ENCODE measurements at places on chromosomes 4 and X.
A peak's percentile ranks its signal among the peaks of the same experiment; 100 is the strongest.

- H3K27me3 ChIP-seq: peaks cover 24% of the 10 kb centered on the region
- H3K27ac ChIP-seq: no peak overlapping the region
- H3K4me3 ChIP-seq: no peak overlapping the region
- DNase-seq: no peak
- H3K36me3 ChIP-seq: no peaks in the 10 kb centered on the region
Measured at GRCh38 chr4:121376556-121376955, 4.3 kb downstream of the QRFPR start.

GRCh38 chr4:82594456-82594855, 32.7 kb upstream of the TMEM150C start:
- H3K4me3 ChIP-seq: no peak overlapping the region
- no peaks in the 10 kb centered on the region for H3K27me3 ChIP-seq
- no peak overlapping the region for H3K27ac ChIP-seq

GRCh38 chrX:6674734-6675133, 139.8 kb upstream of the VCX3A start:
- no peaks in the 10 kb centered on the region for H3K27me3 ChIP-seq
- no peak overlapping the region for H3K4me3 ChIP-seq
- H3K27ac ChIP-seq: no peak overlapping the region
- H3K36me3 ChIP-seq: no peaks in the 10 kb centered on the region
- no peak for DNase-seq

DNA sequence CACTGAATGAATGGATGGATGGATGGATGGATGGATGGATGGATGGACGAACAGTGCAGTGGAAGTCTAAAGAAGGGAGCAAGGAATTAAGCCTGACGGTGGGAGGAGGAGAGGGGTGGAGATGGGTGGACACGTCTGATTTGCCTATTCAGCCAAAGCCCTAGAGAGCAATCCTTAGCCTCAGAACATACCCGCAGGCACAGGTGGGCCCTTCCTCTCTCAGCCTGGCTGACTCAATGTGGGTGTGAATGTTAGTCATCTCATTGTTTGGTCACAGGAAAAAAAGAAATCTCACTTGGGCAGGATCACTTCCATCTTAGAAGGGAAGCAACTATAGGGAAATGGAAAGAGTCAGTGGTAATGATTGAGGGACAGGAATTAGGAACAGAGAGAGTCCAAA, 165.9 kb downstream of the PJA1 start:
- H3K36me3 ChIP-seq: no peaks in the 10 kb centered on the region
- H3K4me3 ChIP-seq: no peak overlapping the region
- no peak overlapping the region for H3K27ac ChIP-seq
- H3K27me3 ChIP-seq: peaks cover 71% of the 10 kb centered on the region
- no peak for DNase-seq

GRCh38 chrX:136162827-136163570, 15.7 kb downstream of the FHL1 start:
- H3K36me3 ChIP-seq: no peaks in the 10 kb centered on the region
- no peak overlapping the region for H3K27ac ChIP-seq
- peaks cover 2% of the 10 kb centered on the region for H3K4me1 ChIP-seq
- no peak for DNase-seq
- H3K27me3 ChIP-seq: peaks cover 26% of the 10 kb centered on the region
- no peak overlapping the region for H3K4me3 ChIP-seq

DNA sequence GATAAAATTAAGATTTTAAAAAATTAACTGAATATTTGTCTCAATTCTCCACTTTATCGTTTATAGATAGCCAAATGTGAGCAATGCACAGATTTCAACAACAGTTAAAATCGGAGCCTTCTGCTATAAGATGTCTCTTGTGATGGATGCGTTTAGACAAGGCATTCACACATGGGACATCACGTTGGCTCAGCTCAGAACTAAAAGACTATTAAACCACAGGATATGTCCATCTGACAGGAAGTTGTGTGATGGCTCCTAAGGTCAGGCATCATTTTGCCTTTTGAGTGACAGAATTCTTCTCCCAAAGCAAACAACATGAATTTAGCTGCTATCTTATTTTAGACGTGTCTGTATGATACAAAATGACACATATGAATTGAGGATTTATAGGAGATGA, 17.3 kb upstream of the VCX3B start:
- no peaks in the 10 kb centered on the region for H3K27me3 ChIP-seq
- no peaks in the 10 kb centered on the region for H3K4me1 ChIP-seq
- H3K27ac ChIP-seq: no peak overlapping the region
- no peaks in the 10 kb centered on the region for H3K36me3 ChIP-seq
- DNase-seq: no peak

GRCh38 chrX:136656361-136656964, 8.5 kb downstream of the CD40LG start:
- H3K4me3 ChIP-seq: no peak overlapping the region
- peaks cover 9% of the 10 kb centered on the region for H3K27me3 ChIP-seq
- no peaks in the 10 kb centered on the region for H3K36me3 ChIP-seq
- no peak overlapping the region for H3K27ac ChIP-seq
- DNase-seq: no peak

- H3K4me3 ChIP-seq: no peak overlapping the region
- H3K27me3 ChIP-seq: no peaks in the 10 kb centered on the region
- no peak for DNase-seq
- no peaks in the 10 kb centered on the region for H3K36me3 ChIP-seq
- H3K27ac ChIP-seq: no peak overlapping the region
- no peaks in the 10 kb centered on the region for H3K4me1 ChIP-seq
Measured at GRCh38 chrX:11558972-11559371, 106.7 kb downstream of the ARHGAP6 start.

GRCh38 chr4:12411072-12411471, 982.4 kb upstream of the HS3ST1 start:
- DNase-seq: no peak
- H3K36me3 ChIP-seq: no peaks in the 10 kb centered on the region
- no peak overlapping the region for H3K4me3 ChIP-seq
- H3K27me3 ChIP-seq: no peaks in the 10 kb centered on the region
- H3K27ac ChIP-seq: no peak overlapping the region

- no peak overlapping the region for H3K4me3 ChIP-seq
- H3K27ac ChIP-seq: no peak overlapping the region
- no peaks in the 10 kb centered on the region for H3K4me1 ChIP-seq
- H3K27me3 ChIP-seq: no peaks in the 10 kb centered on the region
- no peak for DNase-seq
Measured at GRCh38 chr4:37719021-37719420, 32.8 kb upstream of the RELL1 start.

DNA sequence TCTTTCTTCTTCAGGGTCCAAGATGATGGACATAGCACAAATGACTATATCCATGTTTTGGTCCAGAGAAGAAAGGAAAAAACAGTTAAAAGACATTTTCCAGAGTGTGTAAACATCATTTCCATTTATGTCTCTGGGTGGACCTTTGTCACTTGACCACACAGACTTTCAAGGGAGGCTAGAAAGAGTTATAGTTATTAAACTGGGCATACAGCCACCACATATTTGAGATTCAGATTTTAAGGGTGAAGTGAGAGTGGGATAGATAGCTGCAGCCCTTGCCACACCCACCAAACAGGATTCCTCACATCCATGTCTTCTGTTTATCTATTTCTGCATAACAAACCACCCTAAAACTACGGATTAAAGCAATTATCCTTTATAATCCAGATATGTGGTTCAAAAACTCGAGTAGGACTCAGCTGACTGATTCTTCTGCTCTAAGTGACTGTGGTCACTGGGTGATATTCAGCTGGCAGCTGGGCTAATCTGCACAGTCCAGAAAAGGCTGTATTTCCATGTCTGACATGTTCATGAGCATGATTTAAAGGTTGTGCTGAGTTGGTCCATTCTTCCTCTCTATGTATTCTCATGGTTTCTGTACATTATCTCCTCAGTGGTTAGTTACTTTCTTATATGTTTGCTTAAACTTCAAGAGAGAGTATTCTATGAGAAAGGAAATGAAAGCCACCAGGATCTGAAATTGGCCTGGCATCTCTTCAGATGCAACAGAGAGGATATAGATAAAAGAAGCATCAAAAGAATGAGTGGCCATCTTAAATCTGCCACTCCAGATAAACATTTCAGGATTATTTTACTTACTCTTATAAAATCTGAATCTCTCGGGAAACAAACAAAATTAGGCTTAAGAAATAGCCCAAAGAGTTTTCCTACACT, 459.8 kb upstream of the CTSO start:
- no peak overlapping the region for H3K27ac ChIP-seq
- H3K4me3 ChIP-seq: no peak overlapping the region
- DNase-seq: no peak
- H3K36me3 ChIP-seq: no peaks in the 10 kb centered on the region
- H3K27me3 ChIP-seq: no peaks in the 10 kb centered on the region
- no peaks in the 10 kb centered on the region for H3K4me1 ChIP-seq

- H3K27me3 ChIP-seq: peaks cover 33% of the 10 kb centered on the region
- no peaks in the 10 kb centered on the region for H3K4me1 ChIP-seq
Measured at GRCh38 chrX:130121505-130121800, 11.2 kb upstream of the ELF4 start.

DNA sequence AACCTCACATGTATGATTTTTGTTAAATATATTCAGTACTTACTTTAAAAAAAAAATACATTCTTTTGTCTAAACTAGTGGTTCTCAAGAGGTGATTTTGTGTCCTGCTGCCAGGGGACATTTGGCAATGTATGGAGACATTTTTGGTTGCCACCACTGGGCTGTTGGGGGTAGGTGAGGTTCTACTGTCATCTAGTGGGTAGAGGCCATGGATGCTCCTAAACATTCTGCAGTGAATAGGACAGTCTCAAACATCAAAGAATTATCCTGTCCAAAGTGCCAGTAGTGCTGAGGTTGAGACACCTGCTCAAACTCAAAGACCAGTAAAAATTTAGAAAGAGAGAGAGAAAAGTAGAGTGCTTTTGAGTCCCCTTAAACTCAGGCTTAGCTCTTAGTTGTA, 32.9 kb upstream of the PGM2 start:
- no peaks in the 10 kb centered on the region for H3K27me3 ChIP-seq
- no peaks in the 10 kb centered on the region for H3K36me3 ChIP-seq
- DNase-seq: no peak
- no peak overlapping the region for H3K27ac ChIP-seq
- no peaks in the 10 kb centered on the region for H3K4me1 ChIP-seq

- no peaks in the 10 kb centered on the region for H3K4me1 ChIP-seq
- H3K27me3 ChIP-seq: no peaks in the 10 kb centered on the region
- no peak for DNase-seq
- H3K27ac ChIP-seq: no peak overlapping the region
- H3K36me3 ChIP-seq: no peaks in the 10 kb centered on the region
Measured at GRCh38 chr4:102493794-102494193, 7.4 kb upstream of the NFKB1 start.

- H3K36me3 ChIP-seq: no peaks in the 10 kb centered on the region
- H3K27ac ChIP-seq: no peak overlapping the region
- no peak for DNase-seq
- no peaks in the 10 kb centered on the region for H3K4me1 ChIP-seq
- H3K4me3 ChIP-seq: no peak overlapping the region
- H3K27me3 ChIP-seq: no peaks in the 10 kb centered on the region
Measured at GRCh38 chr4:48665555-48666186, 114.4 kb downstream of the FRYL start.

- no peaks in the 10 kb centered on the region for H3K36me3 ChIP-seq
- no peaks in the 10 kb centered on the region for H3K27me3 ChIP-seq
- H3K27ac ChIP-seq: no peak overlapping the region
- no peak overlapping the region for H3K4me3 ChIP-seq
Measured at GRCh38 chr4:139763672-139764071, 98.1 kb downstream of the MGST2 start.

- no peak overlapping the region for H3K27ac ChIP-seq
- peak overlapping the region; percentile 63 for H3K4me3 ChIP-seq
- H3K36me3 ChIP-seq: no peaks in the 10 kb centered on the region
- DNase-seq: peak; percentile 56
- no peaks in the 10 kb centered on the region for H3K4me1 ChIP-seq
Measured at GRCh38 chr4:37453281-37453998, 208.9 kb downstream of the NWD2 start.

- H3K36me3 ChIP-seq: no peaks in the 10 kb centered on the region
- no peak overlapping the region for H3K4me3 ChIP-seq
- no peak overlapping the region for H3K27ac ChIP-seq
Measured at GRCh38 chr4:80077639-80078038, 4.6 kb upstream of the ANTXR2 start.

GRCh38 chrX:72408885-72409284, 103.2 kb upstream of the CITED1 start:
- no peak overlapping the region for H3K4me3 ChIP-seq
- no peaks in the 10 kb centered on the region for H3K36me3 ChIP-seq
- no peaks in the 10 kb centered on the region for H3K27me3 ChIP-seq

DNA sequence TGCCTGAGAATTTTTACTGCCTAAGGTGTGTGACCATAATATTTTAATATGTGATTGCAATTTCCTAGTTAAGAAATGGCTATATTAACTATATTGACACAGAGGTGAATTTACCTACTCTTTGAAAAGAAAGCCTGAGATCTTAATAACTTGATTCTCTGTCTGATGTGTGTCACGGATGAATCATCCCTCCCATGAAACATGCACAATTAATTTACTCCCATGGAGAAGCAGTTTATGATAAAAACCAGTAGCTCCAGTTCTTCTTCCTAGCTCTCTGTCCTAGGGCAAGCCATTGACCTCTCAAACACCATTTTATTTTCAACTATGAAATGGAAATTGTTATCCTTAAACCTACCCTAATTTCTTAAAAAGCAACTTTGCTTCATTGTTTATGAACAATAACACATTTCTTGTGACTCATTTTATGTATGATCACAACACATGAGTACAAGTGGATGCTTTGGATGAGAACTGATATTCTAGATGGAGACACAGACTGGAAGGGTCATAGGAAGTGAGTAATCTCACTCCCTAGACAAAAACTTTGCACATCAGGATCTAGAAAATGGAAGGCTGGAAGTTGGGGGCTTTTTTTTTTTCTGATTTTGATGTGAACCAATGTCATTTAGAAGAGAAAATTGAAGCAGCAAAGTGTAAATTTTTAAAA, 438.3 kb downstream of the GPAT3 start:
- H3K4me3 ChIP-seq: no peak overlapping the region
- no peaks in the 10 kb centered on the region for H3K4me1 ChIP-seq
- no peaks in the 10 kb centered on the region for H3K27me3 ChIP-seq
- DNase-seq: no peak
- H3K27ac ChIP-seq: no peak overlapping the region
